ENCODE measurements at places on chromosomes 16 and 17. TPM values are rescaled to one million over a fixed set of nuclear protein-coding genes. Genes with fewer than 3 reads are reported as not detected.

The ACAP1 gene
- 343 TPM for total RNA-seq

The MYH3 gene
- 3.5 TPM for total RNA-seq

GRCh38 chr16:84498223-84498610 is 6.2 kb downstream of the MEAK7 start:
- H3K36me3 ChIP-seq: peaks cover 22% of the 10 kb centered on the region
- H3K27ac ChIP-seq: no peak overlapping the region
- DNase-seq: no peak
- no peaks in the 10 kb centered on the region for H3K4me1 ChIP-seq

DNA sequence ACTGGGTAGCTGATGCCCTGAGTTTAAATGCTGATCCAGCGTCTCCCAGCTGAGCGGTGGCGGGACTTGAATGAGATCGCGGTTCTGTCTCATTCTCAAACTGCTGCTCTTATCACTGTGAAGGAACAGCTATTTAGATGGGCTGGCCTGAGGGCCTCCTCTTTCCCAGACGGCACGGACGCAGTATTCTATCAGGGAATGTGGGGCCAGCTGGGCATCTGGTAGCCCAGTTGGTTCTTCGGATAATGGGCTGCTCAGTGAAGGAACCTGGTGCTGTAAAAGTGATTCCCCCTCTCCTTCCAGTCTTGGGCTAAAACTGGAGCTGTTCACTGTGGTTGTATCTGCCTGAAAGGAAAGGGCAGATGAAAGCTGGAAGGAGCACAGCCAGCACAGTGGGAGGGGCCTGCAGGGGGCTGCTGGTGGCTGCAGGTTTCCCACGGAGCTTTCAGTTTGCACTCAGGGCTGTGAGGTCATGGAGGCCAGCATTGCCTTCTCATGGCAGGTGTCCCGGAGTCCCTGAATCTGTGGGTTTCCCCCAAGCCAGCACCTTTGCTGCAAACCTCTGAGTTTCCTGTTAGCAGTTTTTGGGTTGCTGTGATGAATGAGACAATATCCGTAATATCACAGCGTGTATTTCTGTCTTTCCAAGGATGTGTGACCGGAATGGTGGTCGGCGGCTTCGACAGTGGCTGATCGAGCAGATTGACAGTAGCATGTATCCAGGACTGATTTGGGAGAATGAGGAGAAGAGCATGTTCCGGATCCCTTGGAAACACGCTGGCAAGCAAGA is 3.6 kb downstream of the IRF8 start:
- peaks cover 68% of the 10 kb centered on the region for H3K4me1 ChIP-seq
- peaks cover 3% of the 10 kb centered on the region for H3K27me3 ChIP-seq
- peak overlapping the region; percentile 87 for H3K27ac ChIP-seq
- H3K4me3 ChIP-seq: peak overlapping the region; percentile 78

DNA sequence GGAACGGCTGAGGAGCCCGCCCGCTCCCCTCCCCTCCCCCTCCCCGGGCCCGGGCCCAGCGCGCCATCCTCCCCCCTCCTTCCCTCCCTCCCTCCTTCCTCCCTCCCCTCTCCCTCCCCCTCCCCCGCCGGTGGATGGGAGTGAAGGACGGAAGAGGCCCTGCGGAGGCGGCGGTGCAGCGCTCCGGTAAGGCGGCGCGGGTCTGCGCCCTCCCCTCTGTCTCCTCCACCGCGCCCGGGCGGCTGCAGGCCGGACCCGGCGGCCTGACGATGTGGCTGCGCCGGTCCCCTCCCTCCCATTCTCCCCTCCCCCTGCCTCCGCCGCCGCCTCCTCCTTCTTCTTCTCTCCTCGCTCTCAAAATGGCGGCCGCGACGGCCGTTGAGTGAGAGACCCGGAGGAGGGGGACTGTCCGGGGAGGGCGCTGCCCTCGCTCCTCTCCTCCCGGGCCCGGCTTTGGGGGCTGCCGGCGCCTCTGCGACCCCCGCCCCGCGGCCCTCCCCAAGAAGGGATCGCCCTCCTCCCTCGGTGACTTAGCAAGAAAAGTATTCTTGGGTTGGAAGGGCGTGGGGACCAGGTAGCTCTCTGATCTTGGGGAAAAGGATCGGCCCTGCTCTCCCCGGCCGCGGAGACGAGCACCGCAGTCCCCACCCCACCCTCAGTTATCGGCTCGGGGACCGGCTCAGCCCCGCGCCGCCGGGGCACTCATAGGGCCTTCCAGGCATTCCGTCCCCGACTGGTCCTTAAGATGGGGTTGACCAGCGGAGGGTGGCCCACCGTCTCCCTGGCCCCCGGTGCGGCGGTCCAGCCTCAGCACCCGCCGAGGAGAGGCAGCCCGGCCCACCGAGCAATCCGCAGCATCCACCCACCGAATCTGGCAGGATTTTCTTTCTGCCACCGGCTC is 617 bp downstream of the PAFAH1B1 start:
- peaks cover 6% of the 10 kb centered on the region for H3K36me3 ChIP-seq
- peak overlapping the region; percentile 79 for H3K4me3 ChIP-seq
- peak overlapping the region; percentile 87 for H3K27ac ChIP-seq
- H3K27me3 ChIP-seq: no peaks in the 10 kb centered on the region
- H3K4me1 ChIP-seq: peaks cover 34% of the 10 kb centered on the region

- no peaks in the 10 kb centered on the region for H3K27me3 ChIP-seq
- H3K4me3 ChIP-seq: no peak overlapping the region
- no peak for DNase-seq
- no peak overlapping the region for H3K27ac ChIP-seq
- peaks cover 6% of the 10 kb centered on the region for H3K36me3 ChIP-seq
Observed at GRCh38 chr17:37301288-37301687, 74.5 kb upstream of the C17orf78 start.
